ENCODE measurements at places on chromosomes 4 and X.

DNA sequence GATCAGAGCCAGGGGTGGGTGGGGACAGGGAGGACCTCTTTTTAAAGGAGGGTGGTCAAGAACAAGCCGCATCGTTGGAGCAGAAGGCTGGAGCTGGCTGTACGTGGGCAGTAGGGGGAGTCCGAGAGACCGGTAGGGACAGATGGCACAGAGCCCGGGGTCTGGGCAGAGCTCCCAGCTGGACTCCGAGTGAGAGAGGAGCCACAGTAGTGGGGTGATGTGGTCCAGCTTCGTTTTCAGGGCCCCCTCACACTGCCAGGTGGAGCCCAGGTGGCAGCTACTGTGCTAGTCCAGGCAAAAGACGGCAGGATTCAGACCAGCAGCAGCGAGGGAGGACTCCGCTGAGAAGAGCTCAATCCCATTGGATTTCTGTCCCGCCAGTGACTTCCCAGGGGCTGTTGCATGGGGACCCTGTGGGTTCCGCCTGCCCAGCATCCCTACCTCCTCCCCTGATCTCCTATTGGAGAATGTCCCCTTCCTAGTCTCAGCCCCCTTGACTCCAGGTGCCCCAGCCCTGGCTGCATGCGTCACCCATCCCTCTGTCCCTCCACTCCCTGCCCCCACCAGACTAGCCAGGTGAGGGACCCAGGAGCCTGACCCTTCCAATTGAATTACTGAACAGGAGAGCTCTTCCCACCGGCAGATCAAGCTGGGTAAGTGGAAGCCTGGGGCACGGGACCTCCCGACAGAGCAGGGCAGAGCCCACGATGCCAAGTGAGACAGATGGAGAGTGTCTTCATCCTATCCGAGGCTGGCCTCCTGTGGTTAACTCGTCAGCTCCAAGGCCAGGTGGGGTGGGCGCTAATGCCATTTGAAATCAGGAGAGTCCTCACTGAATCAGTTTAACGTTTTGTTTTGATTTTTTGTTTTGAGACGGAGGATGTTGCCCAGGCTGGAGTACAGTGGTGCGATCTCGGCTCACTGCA is 2.9 kb downstream of the ARHGAP4 start:
- peak; percentile 36 for DNase-seq

DNA sequence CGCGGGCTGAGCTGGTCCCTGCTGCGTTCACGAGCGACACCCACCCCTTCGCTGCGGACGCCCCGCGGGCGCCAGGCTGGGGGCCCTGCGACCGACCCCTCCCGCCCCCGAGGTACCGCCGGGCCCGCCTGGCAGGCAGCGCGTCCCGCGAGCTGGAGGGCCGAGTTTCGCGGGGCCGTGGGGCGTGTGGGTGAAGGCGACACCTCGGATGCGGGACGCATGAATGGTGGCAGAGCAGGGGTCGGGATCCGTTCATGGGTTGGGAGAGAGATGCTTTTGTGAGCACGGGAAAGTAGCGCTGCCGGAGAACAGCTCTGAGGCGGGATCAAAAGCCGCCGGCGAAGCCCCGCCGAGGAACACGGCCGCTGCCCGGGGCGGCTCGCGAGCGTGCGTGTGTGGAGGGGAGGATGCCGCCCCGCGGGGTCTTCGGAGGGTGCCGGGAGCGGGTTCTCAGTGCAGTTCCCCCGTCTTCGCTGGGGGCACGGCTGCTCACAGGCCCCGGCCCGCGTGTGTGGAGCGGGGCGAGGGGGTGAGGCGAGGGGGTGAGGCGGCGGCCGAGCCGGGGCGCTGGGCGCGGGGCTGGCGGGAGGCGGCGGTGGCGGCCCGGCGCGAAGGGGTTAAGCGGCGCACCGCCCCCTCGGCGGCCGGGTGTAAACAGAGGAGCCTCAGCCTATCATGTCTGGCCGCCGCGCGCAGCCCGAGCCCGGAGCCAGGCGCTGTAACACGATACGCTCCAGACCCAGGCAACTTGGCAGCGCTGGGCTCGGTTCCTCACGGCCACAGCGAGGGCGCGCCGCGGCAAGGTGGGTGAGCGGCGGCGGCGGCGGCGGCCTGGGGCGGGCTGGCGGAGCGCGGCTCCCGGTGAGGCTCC is 205.3 kb downstream of the TENM3 start:
- peak; percentile 23 for DNase-seq

GRCh38 chr4:174996079-174996478 is 77.9 kb downstream of the ADAM29 start:
- DNase-seq = no peak

- no peak for DNase-seq
Observed at GRCh38 chr4:66404141-66404540, 733.9 kb upstream of the EPHA5 start.

GRCh38 chrX:47243351-47243750 is 10.5 kb downstream of the USP11 start:
- DNase-seq = no peak

GRCh38 chrX:130072345-130072740 is 38.0 kb downstream of the ELF4 start:
- DNase-seq = no peak

DNA sequence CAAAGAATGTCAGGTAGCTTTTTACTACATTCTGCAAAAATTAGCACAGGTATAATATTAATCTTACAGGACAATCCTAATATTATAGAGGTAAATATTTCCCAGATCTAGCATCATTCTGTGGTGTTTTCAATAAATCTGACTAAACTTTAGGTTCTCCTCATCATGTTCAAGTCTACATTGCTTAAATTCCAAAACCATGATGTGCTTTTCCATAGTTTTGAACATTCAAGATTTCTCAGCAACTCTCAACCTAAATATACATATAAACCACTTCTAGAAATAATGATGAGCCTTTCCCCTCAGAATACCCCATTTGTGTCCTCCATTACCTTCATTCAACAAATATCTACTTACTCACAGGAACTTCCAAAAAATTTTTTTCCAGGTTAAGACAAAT is 23.1 kb downstream of the EIF4E start:
- DNase-seq = no peak

All from NCI-H524 treated with DMSO at 0.1 percent for 48 hours (cell line).